ENCODE measurements at places on chromosomes 1 and 21.

GRCh38 chr1:161803181-161803580 is 37.1 kb downstream of the ATF6 start:
- H3K4me1 ChIP-seq: peaks cover 11% of the 10 kb centered on the region
- no peak for DNase-seq
- no peak overlapping the region for H3K27ac ChIP-seq
- H3K36me3 ChIP-seq: peaks cover 34% of the 10 kb centered on the region
- H3K27me3 ChIP-seq: no peaks in the 10 kb centered on the region

GRCh38 chr1:204410688-204411450 is 748 bp downstream of the PPP1R15B start:
- peak; percentile 48 for DNase-seq
- peaks cover 18% of the 10 kb centered on the region for H3K4me1 ChIP-seq
- H3K4me3 ChIP-seq: peak overlapping the region; percentile 99
- no peaks in the 10 kb centered on the region for H3K27me3 ChIP-seq
- peaks cover 41% of the 10 kb centered on the region for H3K36me3 ChIP-seq

DNA sequence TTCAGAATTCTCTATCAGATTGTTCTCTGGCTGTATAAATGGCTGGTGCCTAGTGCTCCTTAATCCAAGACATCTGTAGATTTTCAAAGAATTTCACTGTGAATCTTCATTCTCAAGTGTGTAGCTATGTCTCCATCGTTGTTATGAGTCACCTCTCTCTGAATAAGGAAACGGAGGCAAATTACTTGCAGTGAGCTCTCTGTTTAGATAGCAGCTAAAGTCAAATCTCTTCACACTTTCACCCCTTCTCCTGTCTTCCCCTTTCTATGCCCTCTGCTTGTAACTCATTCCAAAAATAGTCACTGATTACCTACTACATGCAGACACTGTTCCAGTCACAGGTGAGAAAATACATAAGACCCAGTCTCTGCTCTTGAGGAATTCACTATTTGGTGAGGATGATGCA is 39.7 kb downstream of the CHML start:
- DNase-seq: no peak
- no peaks in the 10 kb centered on the region for H3K27me3 ChIP-seq
- H3K27ac ChIP-seq: no peak overlapping the region
- peaks cover 16% of the 10 kb centered on the region for H3K36me3 ChIP-seq
- peaks cover 7% of the 10 kb centered on the region for H3K4me1 ChIP-seq
- no peak overlapping the region for H3K4me3 ChIP-seq

DNA sequence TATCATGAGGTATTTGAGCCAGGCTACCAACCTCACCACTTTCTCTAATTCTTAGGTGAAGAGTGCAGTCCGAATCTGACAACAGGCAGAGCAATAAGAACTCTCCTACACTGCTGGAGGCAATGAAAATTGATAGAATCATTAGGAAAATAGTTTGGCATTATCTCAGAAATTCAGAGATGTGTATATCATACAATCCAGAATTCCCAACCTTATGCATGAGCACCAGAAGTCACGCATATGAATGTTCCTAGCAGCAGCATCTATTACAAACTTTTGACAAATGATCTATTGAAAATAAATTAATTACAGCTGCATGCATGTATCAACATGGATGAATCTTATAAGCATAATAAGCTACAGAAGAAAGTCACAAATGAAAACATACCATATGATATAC is 176.9 kb upstream of the CAMK1G start:
- H3K4me3 ChIP-seq: no peak overlapping the region
- H3K27me3 ChIP-seq: peaks cover 17% of the 10 kb centered on the region
- no peak for DNase-seq
- H3K4me1 ChIP-seq: no peaks in the 10 kb centered on the region
- no peaks in the 10 kb centered on the region for H3K36me3 ChIP-seq

DNA sequence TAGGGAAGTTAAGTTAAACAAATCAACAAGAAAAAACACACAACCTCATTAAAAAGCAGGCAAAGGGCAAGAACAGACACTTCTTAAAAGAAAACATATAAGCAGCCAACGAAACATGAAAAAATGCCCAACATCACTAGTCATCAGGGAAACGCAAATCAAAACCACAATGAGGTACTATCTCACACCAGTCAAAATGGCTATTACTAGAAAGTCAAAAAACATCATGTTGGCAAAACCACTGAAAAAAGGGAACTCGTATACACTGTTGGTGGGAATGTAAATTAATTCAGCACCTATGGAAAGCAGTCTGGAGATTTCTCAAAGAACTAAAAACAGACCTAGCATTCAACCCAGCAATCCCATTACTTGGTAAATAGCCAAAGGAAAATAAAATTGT is 51.1 kb downstream of the HSF2BP start:
- no peak overlapping the region for H3K27ac ChIP-seq
- no peak for DNase-seq
- H3K4me1 ChIP-seq: peaks cover under 1% of the 10 kb centered on the region
- H3K36me3 ChIP-seq: no peaks in the 10 kb centered on the region

- peaks cover 25% of the 10 kb centered on the region for H3K27me3 ChIP-seq
- peak overlapping the region; percentile 90 for H3K27ac ChIP-seq
- H3K36me3 ChIP-seq: peaks cover 2% of the 10 kb centered on the region
- no peak overlapping the region for H3K4me3 ChIP-seq
Measured at GRCh38 chr1:109112056-109112651, 1.8 kb upstream of the ELAPOR1 start.

DNA sequence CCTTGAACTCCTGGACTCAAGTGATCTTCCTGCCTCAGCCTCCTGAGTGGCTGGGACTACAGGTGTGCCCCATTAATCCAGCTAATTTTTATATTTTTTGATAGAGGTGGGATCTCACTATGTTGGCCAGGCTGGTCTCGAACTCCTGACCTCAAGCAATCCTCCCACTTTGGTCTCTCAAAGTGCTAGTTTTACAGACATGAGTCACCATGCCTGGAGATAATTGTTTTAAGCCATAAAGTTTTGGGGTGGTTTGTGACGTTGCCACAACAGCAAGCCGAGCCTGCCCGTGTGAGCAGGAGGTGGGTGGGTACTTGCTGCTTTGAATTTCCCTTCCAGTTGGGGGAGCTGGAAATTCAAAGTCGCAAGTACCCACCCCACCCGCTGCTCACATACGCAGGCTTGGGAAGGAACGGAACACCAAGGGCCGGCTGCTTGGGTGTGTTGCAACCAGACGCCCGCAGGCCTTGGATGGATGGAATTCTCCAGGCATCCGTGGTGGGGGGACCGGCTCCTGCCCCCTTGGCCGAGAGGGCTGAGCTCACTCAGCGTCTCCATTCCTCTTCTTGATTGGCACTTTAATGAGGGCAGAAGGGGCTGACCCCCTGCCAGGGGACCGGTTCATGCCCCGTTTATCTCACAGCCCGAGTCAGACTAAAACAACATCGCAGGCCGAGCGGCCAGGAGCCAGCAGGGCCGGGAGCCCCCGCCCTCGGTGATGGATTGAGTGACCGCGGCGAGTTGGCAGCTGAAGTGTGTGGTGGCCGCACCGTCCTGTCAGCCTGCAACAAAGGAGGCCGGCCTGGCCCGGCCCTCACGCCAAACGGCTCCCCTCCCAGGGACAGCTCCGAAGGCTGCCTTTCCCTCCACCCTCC is 78.1 kb downstream of the DHRS3 start:
- no peak for DNase-seq
- H3K27me3 ChIP-seq: peaks cover 8% of the 10 kb centered on the region
- H3K27ac ChIP-seq: no peak overlapping the region
- H3K4me3 ChIP-seq: no peak overlapping the region
- peaks cover 22% of the 10 kb centered on the region for H3K36me3 ChIP-seq
- no peaks in the 10 kb centered on the region for H3K4me1 ChIP-seq

DNA sequence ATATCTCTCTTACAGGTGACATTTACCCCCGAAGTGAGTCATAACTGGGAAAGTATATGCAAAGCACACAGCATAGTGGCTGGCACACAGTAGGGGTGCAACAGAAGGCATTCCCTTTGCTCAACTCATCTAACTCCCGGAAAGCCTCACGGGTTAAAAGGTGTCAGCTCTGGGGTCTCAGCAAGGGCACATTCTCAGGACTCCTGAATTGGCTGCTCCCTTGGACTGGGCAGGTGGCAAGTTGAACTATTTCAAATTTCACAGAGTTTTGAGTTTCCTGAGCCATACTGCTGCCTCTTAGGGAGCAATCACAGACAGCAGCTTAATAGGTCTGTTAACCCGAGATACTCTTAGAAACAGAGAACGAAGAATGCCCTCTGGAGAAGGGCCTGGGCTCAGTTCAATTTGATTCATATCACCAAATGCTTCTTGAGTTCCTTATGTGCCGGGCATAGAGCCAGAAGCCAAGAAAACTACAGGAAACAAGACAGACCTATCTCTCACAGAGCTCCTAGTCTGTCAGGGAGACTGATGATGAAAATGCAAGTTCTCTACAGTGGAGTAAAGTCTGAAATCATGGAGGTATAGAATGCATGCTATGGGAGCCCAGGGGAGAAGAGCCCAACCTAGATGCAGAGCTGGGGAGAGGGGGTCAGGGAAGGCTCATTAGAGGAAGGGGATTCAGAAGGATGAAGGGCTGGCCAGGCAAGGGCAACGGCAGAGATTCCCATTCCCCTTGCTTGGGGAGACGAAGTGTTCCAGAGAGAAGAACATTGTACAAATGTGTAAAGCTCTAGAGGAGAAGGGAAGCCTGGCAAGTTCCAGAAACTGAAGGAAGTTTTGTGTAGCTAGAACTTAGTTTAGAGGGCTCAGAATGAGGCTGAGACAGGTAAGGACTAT is 143.9 kb upstream of the HMGB4 start:
- no peak for DNase-seq
- no peaks in the 10 kb centered on the region for H3K36me3 ChIP-seq
- H3K4me3 ChIP-seq: no peak overlapping the region
- no peaks in the 10 kb centered on the region for H3K27me3 ChIP-seq

- no peaks in the 10 kb centered on the region for H3K36me3 ChIP-seq
- peaks cover 5% of the 10 kb centered on the region for H3K4me1 ChIP-seq
- H3K4me3 ChIP-seq: no peak overlapping the region
- no peak overlapping the region for H3K27ac ChIP-seq
- no peak for DNase-seq
Measured at GRCh38 chr1:905811-906599, 17.7 kb upstream of the SAMD11 start.

- peak overlapping the region; percentile 92 for H3K27ac ChIP-seq
- H3K27me3 ChIP-seq: peaks cover 17% of the 10 kb centered on the region
- H3K4me1 ChIP-seq: peaks cover 71% of the 10 kb centered on the region
Measured at GRCh38 chr1:235642011-235642942, 7.3 kb downstream of the GNG4 start.

- H3K4me3 ChIP-seq: no peak overlapping the region
- no peak overlapping the region for H3K27ac ChIP-seq
- no peak for DNase-seq
- peaks cover 42% of the 10 kb centered on the region for H3K4me1 ChIP-seq
Measured at GRCh38 chr1:46130606-46131005, 1.8 kb downstream of the PIK3R3 start.

DNA sequence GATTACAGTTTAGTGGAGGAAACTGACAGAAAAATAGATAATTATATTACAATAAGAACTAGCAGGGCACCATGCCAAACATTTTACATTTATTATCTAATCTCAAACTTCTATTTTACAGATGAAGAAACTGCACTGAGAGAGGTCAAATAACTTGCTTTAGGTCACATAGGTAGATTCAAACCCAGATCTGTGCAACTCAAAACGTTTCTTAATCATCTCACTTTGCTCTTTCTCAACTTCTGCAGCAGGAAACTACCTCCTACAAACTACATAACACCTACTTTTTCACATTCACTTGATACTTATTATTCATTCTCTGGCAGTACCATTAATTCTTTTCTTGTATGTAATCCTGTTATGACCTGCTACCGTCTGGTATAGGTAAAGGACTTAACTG is 49.9 kb upstream of the BCL10 start:
- peaks cover 3% of the 10 kb centered on the region for H3K4me1 ChIP-seq
- no peak overlapping the region for H3K27ac ChIP-seq
- no peaks in the 10 kb centered on the region for H3K36me3 ChIP-seq

DNA sequence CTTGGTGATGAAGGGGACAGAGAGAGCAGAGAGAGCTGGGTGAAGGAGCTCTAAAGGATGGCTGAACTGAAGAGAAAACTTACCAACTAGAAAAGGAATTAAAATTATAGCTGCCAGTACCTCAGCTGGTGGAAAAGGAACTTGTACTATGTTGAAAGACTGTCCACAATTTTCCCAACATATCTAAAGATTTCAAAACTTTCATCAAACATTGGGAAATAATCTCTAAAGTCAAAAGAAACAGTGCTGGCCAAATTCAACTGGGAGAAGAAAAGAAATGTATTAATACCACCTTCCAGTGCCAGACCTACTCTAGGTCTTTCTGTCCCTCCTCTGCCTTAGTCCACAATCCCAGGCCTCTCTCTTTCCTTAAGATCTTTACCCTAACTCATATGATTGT is 6.1 kb downstream of the SMG5 start:
- H3K27ac ChIP-seq: no peak overlapping the region
- H3K4me3 ChIP-seq: no peak overlapping the region
- H3K36me3 ChIP-seq: peaks cover 53% of the 10 kb centered on the region
- peaks cover 1% of the 10 kb centered on the region for H3K27me3 ChIP-seq

DNA sequence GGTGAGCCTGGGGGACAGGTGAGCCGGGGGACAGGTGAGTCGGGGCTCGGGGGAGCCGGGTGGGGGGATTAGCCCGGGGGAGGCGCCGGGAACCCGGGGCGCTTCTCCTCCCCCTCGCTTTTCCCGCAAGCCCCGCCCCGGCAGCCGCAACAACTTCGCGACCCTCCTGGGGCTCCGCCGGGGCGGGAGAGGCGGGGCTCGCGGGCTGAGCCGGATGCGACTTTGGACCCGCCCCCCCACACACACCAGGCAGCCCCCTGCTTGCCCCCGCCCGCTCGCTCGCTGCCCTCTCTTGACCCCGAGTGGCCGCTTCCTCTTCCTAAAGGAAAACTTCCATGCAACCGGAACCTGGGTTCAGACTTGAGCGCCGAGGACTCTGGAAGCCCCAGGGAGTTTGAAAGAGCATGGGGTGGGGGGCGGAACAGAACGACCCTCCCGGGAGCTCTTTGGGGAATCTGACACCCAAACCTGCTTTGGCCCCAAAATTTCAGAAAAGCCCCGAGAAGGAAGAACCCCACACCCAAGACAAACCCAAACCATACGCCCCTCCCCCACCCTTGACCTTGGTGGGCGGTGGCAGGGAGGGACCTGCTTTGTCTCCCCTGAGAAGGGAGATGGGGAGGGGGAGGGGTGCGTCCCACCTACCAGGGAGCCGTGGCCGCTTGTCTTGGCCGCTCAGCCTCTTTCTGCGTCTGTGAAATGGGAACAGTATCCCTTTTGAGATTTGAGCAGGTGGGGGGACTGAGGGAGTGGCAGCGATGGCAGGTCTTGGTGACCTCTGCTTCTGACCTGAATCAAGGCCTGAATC is 550 bp downstream of the ARHGEF16 start:
- H3K27ac ChIP-seq: no peak overlapping the region
- DNase-seq: no peak
- H3K27me3 ChIP-seq: peaks cover 12% of the 10 kb centered on the region
- no peaks in the 10 kb centered on the region for H3K4me1 ChIP-seq
- H3K4me3 ChIP-seq: no peak overlapping the region
- H3K36me3 ChIP-seq: no peaks in the 10 kb centered on the region

- H3K4me3 ChIP-seq: no peak overlapping the region
- H3K27me3 ChIP-seq: peaks cover 8% of the 10 kb centered on the region
- peaks cover 7% of the 10 kb centered on the region for H3K4me1 ChIP-seq
- no peak for DNase-seq
- no peak overlapping the region for H3K27ac ChIP-seq
Measured at GRCh38 chr1:33394770-33395169, 36.1 kb downstream of the PHC2 start.

GRCh38 chr1:29783508-29784275 is 547.4 kb downstream of the PTPRU start:
- H3K4me1 ChIP-seq: peaks cover under 1% of the 10 kb centered on the region
- H3K4me3 ChIP-seq: no peak overlapping the region
- no peak overlapping the region for H3K27ac ChIP-seq
- peaks cover 1% of the 10 kb centered on the region for H3K36me3 ChIP-seq
- no peak for DNase-seq
